Activated T-helper 1 cell treated with anti-CD3 and anti-CD28 coated beads, Interleukin-12 subunit alpha, Interleukin-12 subunit beta, Interleukin-2, Interleukin-4 antibody, amounts not matched to agents 30 ng/mL and 10 ng/mL and 1 ng/mL, durations not matched to agents 14 hours and 24 hours and 36 hours (primary cell): ENCODE measurements at places on chromosomes 12 and 14. TPM values are rescaled to one million over a fixed set of nuclear protein-coding genes. Genes with fewer than 3 reads are reported as not detected.

- DNase-seq: no peak
Measured at GRCh38 chr12:46454981-46455380, 82.4 kb upstream of the SLC38A2 start.

DNA sequence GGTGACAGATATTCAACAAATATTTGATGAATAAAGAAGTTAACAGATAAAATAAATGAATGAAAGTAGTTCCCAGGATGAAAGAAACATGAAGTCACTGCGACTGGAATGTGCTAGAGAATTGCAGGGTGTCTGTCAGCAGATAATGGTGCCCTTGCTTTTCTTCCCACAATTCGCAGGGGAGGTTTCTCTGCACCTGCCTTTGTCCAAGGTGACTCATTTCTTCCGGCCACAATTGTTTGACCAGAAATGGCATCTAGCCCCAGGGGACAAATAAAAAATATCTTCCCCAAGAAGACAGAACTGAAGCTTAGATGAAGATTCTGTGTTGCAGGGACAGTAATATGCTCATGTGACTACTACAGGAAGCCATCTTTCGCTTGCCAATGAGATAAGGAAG is 316.1 kb upstream of the TBX3 start:
- DNase-seq: no peak

SLC38A4 gene
- not detected in 2 replicates for total RNA-seq

DNA sequence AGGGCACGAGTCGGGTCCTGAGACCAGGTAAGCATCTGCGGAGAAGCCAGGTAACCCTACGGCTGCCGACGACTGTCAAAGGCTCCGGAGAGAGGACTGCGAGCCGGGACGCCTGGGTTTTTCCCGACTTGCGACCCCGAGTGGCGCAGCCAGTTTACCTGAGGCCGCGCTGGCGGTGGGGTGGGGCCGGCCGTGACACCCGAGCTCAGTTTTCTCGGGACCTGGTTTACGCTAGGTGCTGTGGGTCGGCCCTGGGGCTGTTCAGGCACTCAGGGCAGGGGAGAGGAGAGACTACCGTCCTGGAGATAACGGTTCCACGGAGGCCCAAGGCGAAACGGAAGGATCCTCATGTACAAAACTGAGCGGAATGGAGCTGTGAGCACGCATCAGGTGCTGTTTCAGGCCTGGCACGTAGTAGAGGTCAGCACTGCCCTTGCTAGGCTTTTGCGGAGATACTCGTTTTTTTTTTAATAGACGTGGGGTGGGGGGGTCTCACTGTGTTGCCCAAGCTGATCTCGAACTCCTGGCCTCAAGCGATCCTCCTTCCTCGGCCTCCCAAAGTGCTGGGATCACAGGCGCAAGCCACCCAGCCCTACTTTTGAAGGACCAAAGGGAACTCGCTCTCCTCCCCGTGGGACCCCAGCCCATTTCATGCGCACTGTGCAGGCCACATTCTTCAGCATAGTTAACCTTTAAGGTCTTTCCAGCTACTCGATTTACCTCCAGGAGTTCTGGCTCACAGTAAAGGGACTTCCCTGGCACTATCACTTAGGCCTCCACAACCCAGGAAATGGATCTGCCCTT is 471 bp downstream of the MTRFR start:
- no peak for DNase-seq

OTUB2 gene
- total RNA-seq: 1.5 TPM in 2 replicates

GRCh38 chr12:31510034-31510433 is 80.9 kb downstream of the DENND5B start:
- no peak for DNase-seq

GRCh38 chr14:100291305-100292075 is 14.8 kb downstream of the SLC25A29 start:
- no peak for DNase-seq

- no peak for DNase-seq
Measured at GRCh38 chr12:114406316-114406983, 506 bp upstream of the TBX5 start.
